Lung microvascular endothelial cell (primary cell): ENCODE measurements at places on chromosomes 6 and 20.

GRCh38 chr6:56766806-56767178, 124.1 kb upstream of the DST start:
- peak; percentile 70 for DNase-seq

- DNase-seq: no peak
Observed at GRCh38 chr6:159801935-159802334, 1.9 kb downstream of the PNLDC1 start.

GRCh38 chr6:168725802-168726201, 284.8 kb downstream of the SMOC2 start:
- DNase-seq: no peak

DNA sequence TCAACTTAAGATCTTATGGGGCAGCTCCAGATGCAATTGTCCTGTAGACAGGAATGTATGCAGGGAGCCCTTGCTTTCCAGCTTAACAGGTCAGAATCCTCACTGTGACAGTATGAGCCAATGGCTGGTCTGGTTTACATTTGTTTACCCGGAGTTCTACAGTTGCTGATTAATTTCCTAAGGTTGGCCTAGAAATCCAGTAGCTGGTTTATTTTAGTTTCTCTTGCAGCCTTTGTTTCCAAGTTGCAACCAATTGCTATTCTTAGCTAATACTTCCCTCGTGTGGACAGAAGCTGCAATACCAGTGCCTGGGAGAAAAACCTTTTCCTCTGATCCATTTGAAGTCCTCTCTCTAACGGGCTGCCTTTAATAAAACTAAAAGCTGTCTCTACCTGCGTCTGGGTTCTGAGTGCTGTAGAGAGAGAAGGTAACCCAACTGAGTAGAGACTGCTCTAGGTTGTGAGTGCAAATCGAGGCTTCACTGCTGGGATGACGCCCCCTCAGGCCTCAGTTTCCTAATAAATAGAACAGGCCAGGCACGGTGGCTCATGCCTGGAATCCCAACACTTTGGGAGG, 45.9 kb downstream of the ZNF217 start:
- DNase-seq: peak; percentile 73

DNA sequence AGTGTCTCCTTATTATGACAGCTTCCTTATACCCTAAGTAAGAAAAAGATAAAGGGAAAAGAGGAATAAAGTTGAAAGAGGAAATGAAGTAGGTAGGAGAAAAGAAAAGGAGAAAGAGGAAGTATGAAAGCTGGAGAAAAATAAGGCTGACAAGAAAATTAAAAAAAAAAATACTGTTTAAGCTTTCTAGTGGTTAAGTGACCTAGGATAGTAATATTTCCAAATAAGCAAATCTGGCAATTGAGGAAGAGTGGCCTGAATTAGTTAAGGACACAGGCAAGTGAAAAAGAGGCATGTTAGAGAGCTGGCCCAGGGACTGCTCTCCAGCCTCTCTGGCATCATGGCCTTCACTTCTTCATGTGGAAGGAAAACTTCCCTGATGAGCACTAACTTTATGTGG, 76.5 kb upstream of the ADGRF1 start:
- no peak for DNase-seq

GRCh38 chr20:61797200-61797599, 268.5 kb downstream of the TAF4 start:
- no peak for DNase-seq

DNA sequence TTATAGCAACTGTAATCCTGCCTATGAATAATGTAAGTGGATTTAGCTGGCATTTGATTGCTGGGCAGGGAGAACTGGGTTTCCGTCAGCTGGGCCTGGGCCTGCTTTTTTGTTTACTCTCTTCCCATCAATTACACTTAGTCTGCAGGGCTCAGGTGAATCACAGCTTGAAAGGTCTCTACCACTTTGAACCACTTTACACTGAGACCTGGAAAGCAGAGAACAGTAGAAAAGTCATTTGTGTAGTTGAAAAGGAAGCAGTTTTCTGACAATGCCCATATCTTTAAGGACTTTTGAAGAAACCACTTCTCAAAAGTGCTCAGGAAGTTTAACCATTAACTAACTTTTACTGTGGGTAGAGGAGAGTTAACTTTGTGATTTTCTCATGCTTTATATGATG, 315.4 kb upstream of the SASH1 start:
- no peak for DNase-seq

DNA sequence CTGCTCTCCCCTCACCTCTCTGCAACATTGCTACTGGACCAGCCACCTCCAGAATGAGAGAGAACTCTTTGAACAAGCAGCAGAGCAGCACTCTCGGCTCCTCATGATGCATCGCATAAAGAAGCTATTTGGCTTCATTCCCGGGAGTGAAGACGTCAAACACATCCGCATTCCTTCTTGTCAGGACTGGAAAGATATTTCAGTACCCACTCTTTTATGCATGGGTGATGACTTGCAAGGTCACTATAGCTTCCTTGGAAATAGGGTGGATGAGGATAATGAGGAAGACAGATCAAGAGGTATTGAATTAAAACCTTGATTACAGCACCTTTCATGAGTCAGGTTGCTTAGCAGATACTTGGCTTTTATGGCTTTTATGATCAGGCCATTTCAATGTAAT, 4.3 kb downstream of the CALHM4 start:
- no peak for DNase-seq

GRCh38 chr20:42949950-42950349, 239.8 kb downstream of the PTPRT start:
- no peak for DNase-seq

- DNase-seq: no peak
Observed at GRCh38 chr6:165186041-165186440, 123.4 kb downstream of the C6orf118 start.

GRCh38 chr6:7196019-7196402, 88.2 kb downstream of the RREB1 start:
- no peak for DNase-seq

GRCh38 chr6:14037402-14038277, 79.9 kb upstream of the CD83 start:
- DNase-seq: peak; percentile 16

DNA sequence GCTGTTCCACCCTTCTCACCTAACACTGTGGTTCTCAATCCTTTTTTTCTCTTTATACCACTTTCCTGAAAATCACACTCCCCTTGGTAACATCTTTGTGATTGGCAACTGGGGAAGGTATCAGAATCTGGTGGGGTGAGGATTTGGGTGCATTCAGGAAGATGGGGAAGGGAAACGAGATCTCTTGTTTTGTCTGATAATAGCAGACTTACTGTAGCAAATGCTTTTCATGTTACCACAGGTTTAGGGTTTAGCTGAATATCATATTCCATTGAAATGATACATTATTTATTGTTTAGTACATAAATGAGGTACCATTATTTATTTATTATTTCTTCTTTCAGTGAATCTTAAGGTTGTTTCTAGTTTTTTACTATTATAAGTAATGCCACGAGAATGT, 100.8 kb downstream of the RTN4IP1 start:
- DNase-seq: no peak

DNA sequence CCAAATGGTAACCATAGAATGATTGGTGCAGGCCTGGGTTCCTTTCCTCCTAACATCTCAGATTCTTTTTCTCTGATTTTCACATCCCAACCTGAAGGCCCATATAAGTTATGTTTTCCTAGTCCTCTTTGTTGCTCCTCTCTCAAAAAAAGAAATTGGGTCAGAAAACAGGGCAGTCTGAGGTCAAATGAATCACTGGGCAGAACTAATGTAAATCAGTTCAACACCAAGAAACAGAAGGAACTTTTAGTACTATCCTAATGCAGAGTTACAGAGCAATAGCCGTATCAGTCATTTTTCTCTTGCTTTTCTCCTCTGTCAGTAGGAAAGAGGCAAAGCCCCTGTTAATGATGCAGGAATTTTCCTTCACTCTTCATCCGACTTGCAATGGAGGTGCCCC, 11.0 kb upstream of the TPD52L1 start:
- DNase-seq: no peak

- no peak for DNase-seq
Observed at GRCh38 chr20:59767656-59768055, 163.3 kb downstream of the PHACTR3 start.

- DNase-seq: no peak
Observed at GRCh38 chr6:53349209-53349693, 501 bp upstream of the ELOVL5 start.

DNA sequence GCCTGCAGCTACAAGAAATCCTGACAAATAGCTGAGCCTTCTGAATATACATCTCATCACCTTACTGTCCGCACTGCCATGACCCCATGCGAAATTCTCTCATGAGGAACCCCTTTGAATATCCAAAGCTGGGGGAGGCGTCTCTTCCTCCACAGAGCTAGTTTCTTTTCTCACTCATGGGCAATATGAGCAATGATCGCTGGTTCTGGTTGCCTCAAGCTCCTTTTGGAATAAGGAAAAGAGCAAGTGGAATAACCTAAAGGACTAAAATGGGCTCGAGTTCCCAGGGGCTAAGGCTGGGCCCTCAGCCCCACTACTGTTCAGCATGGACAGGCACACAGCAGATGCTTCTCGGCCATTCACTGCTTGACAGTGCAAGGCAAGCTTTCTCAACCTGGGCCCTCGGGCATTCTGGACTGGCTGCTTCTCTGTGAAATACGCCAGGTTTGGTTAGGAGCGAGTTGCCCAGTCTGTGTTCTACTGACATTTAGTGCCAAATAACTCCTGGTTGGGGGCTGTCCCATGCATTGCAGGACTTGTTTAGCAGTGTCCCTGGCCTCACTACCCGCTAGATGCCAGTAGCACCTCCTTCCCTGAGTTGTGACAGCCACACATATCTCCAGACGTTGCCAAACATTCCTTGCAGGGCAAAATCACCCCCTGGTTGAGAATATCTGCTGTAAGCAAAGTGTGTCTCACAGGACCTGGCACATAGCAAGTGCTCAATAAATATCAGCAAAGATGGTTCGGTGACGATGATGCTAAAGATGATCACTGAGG, 156.8 kb downstream of the CEBPB start:
- no peak for DNase-seq

DNA sequence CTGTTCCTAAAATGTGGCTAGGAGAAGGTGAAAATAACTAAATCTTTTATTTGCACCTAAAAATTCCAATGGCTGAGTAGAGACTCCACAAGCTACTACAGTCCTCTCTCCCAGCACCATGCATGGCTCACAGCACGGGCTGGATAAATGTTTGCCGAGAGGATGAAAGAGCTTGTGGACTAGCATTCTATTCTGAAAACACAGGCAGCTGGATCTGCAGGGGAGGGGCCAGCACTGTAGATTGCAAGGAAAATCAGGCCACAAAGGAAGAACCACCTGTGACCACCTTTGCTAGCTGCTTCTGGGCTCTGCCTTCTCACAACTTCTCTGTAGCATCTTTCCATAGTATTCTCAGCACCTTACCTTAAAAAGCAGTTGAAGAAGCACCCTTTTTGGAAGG, 46.6 kb downstream of the CLIC5 start:
- DNase-seq: no peak

GRCh38 chr6:34518669-34519365, 37.3 kb downstream of the SPDEF start:
- no peak for DNase-seq

- DNase-seq: no peak
Observed at GRCh38 chr6:33828764-33829731, 25.2 kb upstream of the MLN start.
